Activated T-cell treated with anti-CD3 and anti-CD28 coated beads for 1 hour (primary cell): ENCODE measurements at places on chromosomes 13 and 19.

DNA sequence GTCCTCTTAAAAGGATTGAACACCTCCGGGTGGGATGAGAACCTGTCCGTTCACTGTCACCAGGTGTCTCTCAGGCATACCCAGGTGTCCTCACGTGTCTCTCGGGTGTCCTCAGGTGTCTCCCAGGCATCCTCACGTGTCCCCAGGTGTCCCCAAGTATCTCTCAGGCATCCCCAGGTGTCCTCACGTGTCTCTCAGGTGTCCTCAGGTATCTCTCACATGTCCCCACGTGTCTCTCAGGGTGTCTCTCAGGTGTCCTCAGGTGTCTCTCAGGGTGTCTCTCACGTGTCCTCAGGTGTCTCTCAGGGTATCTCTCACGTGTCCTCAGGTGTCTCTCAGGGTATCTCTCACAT is 33.8 kb downstream of the ATP4B start:
- no peak for DNase-seq

GRCh38 chr13:33472446-33472845 is 186.9 kb upstream of the STARD13 start:
- no peak for DNase-seq

DNA sequence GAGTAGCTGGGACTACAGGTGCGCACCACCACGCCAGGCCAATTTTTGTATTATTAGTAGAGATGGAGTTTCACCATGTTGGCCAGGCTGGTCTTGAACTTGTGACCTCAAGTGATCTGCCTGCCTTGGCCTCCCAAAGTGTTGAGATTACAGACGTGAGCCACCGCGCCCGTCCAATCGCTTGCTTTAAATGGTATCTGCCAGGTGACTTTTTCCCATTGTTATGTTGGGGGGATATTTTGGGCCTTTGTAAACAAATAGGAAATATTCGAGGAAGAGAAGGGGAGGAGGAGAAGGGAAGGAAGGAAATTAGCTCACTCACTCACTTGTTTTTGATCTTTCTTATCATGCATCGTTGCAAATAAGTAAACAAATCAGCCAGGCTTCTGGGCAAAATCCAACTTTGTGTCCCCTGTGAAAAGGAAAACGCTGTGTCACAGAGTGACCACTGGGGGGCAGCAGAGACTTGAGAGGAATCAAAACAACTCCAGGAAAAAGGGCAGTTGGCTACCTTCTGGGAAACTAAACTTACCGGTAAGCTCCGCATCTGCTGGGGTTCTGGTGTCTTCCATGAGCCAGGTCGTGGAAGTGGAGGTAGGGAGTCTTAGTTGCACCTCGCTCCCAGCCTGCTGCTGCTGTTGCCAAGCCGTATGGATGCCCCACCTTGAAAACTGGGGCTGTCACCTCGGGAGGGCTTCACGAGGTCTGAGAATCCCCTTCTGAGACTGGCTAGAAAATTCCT is 9.3 kb upstream of the RANBP3 start:
- peak; percentile 70 for DNase-seq

DNA sequence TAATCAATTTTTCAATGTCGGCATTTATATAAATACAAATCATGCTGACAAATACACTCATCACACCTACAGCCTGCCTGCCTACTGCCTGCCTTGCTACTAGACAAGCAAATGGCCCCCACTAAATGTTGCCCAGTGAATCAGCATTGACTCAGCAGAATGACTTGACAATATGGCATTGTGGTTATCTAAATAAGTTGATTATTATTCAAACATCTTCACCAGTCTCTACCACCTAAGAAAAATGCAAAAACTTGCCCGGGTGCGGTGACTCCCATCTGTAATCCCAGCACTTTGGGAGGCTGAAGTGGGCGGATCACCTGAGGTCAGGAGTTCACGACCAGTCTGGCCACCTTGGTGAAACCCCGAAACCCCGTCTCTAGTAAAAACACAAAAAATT is 296.1 kb downstream of the PCDH9 start:
- DNase-seq = no peak

DNA sequence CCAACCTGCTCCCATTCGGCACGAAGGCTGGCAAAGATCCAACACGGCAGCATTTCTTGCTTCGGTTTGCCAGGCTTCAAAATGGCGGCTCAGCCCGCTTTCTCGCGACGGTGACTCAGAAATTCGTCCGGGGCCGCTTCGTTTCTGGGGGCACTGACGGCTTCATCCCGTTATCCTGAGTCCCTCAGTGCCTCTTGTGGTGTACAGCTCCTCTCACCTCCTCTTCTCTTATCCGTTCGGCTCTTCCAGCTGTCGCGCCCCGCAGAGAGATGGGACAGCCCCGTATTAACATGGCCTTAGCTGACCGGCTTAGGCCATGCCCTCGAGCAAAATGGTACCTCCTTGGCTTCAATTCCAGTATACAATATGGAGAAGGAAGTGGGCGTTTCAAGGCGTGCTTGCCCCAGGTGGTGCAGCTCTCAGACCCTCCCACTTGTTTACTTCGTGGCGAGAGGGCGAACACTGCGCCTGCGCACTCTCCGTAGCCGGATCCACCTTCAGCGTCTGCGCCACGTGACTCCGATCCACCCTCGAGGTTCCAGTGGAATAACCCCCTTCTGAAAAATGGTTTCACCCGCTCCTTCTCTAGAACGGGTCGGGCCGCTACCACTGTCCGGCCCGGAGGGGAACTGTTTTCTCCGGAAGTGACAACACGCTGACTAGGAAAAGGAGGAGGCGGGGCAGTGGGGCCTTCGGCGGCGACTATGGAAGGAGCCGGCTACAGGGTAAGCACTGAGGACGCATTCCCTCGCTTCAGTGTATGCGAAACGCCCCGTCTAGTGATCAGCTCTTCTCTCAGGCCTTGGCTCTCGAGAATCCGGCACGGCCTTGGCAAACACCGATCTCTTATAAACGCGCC is at the start of the genes AKT1S1 and TBC1D17:
Gene AKT1S1 (minus strand): TSS at position 336 of the 859 bp plus-strand sequence. CDS start 4,060 bp downstream, outside the sequence.
Gene TBC1D17 (plus strand): TSS at position 683 of the 859 bp plus-strand sequence. CDS start 22 bp downstream, at position 705.
- DNase-seq = peak; percentile 95

- DNase-seq = no peak
Measured at GRCh38 chr19:13396250-13397080, 109.8 kb downstream of the CACNA1A start.

DNA sequence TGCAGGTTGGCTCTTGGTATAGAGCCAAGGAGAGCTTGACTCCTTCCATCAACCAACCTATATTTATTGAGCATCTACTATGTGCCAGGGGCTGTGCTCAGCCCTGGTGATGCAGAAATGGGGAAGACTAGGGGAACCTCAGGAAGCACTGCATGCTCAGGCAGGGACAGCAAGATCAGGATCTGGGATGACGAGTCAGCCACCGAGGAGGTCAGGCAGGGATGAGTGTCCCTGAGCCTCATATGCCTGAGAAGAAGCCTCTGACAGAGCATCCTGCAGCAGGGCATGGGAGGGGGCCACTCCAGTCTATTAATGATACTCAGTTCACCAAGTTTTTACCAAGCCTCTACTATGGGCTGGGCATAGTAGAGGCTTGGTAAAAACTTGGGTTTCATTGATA is 158.1 kb downstream of the KATNAL1 start:
- DNase-seq = no peak

DNA sequence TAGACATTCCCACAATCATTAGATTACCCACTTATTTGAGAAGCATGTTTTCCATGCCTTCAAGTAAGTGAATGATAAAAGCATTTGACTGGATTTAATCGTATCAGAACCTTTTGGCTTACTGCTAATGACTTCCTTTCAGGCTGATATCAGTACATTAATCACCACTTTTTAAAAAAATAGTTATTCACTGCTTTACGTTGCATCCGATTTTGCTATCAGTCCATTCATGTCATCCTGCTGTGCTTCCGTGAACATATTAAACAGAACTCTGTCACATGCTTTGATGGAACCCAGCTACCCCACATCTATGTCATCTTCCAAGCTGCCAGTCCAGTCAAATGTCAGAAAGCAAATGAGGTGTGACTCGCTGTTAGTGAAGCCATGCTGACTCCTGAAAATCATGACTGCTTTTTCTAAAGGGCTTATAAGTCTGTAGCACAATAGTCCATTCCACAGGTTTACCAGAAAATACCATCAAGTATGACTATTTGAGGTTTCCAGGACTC is 440.9 kb downstream of the IRS2 start:
- DNase-seq = no peak

- no peak for DNase-seq
Measured at GRCh38 chr13:46698910-46699460, 98.0 kb downstream of the ESD start.

DNA sequence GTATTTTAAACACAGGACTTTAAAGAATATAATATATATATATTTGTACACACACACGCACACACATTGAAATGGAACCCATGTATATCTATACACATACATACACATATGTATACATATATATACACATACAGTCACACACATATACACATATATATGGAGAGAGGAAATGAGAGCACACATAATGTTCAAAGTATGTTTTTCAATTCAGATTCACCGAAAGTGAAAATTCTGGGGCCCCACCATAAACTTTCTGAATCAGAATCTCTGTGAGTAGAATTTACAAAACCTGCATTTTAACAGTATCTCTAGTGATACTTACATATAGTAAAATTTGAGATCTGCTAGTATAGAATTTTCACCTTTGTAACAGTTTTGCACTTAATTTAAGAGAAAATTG is 60.4 kb upstream of the OBI1 start:
- no peak for DNase-seq

DNA sequence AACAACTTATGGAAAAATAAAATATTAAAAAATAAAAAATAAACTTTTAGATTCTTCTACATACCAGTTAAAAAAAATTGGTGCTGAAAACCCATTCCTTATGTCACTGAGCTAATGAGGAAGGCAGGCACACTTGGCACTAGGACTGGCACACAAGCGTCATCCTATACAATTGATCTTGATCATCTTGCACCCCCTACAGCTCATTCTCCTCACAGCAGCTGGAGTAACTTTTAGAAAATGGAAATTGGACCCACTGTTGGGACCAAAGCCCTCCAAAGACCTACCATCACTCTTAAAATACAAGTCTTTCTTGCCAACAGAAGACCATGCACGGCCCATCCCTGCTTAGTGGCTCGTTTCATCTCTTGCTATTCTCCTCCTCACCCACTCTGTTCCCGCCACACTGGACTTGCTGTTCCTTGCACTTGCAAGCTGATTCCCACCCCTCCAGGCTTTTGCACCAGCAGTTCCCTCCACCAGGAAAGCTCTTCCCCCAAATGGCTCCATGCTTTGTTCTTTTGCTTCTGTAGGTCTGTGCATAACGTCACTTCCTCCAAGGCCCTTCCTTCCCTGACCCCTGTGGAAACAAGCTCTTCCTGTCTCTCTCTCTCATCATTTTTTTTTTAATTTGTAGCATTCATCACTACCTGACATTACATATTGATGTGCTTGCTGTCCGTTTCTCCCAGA is 11.6 kb downstream of the CTU1 start:
- DNase-seq = no peak

DNA sequence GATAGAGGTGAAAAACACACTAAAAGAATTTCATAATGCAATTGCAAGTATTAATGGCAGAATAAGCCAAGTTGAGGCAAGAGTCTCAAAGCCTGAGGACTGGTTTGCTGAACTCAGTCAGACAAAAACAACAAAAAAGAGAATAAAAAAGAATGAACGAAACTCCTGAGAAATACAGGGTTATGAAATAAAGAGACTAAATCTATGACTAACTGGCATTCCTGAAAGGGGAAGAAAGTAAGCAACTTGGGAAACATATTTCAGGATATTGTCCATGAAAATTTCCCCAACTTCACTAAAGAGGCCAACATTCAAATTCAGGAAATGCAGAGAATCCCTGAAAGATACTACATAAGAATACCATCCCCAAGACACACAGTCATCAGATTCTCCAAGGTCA is 47.8 kb downstream of the UBL3 start:
- no peak for DNase-seq

DNA sequence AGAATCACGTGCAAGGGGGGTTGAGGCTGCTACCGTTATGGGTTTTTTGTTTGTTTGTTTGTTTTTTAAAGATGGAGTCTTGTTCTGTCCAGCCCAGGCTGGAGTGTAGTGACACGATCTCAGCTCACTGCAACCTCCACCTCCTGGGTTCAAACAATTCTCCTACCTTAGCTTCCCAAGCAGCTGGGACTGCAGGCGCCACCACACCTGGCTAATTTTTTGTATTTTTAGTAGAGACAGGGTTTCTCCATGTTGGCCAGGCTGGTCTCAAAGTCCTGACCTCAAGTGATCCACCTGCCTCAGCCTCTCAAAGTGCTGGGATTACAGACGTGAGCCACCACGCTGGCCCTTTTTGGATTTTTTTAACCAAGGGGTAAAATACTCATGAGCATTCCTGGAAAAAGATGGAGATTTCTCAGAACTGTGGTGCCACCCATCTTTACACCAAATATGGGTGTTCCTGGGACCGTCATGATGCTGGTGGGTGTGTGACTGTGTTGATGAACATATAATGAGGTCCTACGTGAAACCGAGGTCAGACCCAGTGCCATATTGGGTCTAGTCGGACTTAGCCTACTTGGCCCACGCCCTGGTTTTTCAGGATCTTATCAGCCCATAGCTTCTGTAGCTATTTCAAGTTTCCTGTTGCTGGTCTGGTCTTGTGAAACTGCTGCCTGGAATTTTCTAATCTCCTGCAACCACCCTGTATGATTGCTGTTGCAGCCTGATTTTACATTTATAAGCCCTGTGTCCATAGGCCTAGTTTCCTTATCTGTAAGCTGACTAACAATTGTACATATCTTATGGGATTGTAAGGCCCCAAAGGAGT is 6.2 kb downstream of the PPP1R15A start:
- no peak for DNase-seq

DNA sequence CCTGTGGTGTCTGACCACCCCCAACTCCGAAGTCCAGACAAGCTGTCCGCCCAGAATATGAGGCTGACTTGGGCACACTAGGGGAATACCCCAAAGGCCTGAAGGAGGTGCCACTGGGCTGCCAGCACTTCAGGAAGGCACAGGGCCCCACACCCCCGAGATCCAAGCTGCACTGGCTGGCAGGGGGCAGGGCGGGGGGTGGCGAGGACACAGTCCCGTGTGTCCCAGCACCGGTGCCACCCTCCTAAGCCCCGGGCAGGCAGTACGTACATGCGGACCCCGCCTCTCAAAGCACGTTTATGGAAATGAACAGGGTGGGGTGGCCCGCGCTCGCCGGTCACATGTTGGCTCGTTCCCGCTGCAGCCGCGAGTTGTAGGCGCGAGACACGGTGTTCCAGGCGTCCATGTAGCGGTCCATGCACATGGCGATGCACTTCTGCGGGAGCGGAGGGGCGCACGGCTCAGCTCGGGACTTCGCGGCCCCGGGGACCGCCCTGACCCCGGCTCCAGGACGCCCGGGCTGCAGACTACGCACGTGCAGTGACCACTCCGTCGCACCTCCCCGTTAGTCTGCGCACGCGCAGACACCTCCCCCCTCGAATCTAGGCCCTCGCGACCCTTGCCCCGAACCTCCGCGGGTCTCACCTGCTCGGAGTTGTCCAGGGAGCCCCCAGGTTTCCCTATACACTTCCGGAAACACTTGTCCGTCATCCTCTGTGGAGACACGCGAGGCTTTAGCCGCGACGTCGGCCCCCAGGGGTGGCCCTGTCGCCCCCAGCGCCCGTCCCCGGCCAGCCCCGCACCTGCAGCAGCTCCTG is 566 bp downstream of the TIMM13 start:
- peak; percentile 10 for DNase-seq
